ENCODE measurements at places on chromosomes 11 and 22.

DNA sequence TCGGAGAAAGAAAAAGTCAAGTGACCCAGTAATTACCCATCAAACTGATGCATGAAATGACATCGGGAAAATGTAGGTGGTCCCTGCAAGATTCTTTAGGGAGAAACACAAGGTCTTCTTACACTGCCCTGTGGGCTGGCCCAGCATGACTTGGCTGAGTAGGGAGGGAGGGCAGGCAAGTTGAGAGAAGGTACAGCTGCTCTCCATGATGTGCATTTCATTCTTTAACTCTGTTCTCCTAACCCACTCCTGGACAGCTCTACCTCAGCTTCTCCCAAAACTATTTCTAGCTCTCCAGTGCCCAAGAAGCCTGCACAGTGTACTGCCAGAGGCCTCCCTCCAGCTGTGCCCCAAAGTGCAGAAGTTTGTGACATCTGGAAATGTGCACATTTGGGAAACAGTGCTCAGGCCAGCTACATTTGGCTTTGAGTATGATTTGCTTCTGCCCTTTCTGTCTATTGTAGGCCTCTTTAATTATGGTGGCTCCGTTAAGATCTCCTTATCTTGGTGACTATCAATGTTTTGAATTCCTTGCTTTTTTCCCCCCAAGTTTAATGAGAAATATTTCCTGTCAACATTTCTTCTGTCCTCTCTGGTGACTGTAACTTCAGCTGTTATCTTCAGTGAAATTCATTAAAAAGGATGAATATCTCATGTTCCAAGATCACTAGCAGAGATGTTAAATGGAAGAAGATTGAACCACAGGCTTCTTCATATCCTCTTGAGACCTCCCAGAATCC lies 26.7 kb upstream of the PRSS23 start:
- no peak for DNase-seq

DNA sequence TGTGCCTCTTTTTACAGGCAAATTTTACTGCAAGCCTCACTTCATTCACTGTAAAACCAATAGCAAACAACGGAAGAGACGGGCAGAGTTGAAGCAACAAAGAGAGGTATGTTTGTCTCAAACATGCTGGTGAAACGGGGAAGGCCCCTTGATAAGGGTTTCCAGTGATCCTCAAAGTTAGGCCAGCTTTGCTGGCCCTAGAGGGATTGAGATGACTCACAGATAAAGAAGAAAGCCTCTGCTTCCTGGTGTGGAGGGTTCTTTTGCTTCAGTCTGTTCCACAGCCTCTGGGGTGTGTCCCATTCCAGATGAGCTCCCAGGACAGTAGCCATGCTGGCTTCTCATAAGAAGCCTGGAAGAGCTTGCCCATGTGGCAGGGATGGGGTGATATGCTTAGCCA lies 118.9 kb upstream of the PARVA start:
- DNase-seq = no peak

DNA sequence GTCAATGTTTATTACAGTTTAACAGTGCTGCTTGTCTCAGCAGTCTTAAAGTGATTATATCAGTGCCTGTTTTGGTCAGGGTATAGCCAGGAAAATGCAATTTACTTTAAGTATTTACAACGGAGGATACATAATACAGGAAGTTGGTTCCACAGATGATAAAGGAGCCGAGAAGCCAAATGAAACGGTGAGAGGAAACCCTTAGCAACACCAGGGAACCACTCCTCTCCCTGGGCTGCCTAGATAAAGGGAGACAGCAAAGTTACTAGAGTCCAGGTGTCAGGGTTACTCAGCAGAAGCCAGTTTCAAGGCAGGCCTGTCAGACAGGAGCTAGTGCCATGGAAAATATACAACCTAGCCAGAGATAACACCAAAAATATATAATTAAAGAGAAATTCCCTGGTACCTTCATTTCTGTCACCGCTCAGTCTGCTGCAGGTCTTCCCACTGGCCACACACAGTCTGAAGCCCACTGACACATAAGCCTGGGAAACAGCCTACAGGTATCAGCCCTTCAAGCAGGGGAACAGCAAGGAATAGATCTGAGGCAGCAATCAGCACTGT lies 55.5 kb downstream of the FAM76B start:
- DNase-seq = no peak

DNA sequence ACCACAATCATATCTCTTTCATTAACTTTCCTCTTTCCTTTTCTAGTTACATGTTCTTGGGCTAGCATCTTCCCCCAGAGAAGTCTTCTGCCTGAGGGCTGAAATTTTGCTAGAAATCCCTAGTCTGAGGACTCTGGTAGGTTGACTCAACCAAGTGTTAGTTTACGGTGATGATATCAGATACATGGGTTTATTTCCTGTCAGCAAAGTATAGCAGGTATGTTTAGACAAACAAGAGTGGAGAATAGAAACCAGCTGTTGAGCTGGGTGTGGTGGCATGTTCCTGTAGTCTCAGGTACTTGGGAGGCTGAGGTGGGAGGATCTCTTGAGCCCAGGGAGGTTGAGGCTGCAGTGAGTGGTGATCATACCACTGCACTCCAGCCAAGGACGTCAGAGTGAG lies 11.2 kb downstream of the FOLR1 start:
- no peak for DNase-seq

DNA sequence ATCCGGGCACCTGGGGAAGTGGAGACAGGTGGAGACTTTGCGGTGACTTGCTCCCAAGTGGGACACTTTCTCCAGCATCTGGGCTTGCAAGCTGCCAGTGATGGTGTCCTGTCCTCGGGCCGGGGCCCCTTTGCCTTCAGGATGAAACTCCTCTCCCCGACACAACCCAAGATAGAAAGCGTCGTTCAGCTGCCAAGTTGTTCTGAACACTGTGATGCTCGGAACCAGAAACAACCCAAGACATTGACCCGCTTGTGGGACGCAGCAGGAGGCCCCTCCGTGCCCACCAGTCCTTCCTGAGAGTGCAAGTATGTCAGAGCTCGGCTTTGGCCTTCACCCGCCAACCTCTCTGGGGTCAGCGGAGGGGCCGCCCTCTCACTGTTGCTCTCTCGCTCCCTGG lies 31.3 kb downstream of the LINC01488 start:
- no peak for DNase-seq

- DNase-seq = peak; percentile 45
These were observed 1.5 kb downstream of the DGKZ start for GRCh38 chr11:46348566-46349401.

DNA sequence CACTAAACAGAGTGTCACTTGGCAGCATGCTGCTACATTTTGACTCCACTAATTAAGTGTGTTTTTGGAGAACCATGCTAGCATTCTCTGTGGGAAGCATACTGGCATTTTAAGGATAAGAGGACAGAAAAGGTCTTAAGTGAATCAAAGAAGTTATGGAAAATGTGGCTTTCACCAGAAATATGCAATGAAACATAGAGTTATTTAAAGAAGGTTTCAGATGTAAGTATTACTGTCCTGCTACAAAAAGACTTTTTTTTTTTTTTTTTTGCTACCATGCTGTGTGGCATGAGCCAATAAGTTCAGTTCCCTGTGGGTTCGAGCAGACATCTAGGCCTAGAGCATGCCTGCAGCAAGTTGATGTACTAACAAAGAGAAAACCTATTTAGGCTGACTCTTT lies 187.6 kb downstream of the MSANTD4 start:
- DNase-seq = no peak

DNA sequence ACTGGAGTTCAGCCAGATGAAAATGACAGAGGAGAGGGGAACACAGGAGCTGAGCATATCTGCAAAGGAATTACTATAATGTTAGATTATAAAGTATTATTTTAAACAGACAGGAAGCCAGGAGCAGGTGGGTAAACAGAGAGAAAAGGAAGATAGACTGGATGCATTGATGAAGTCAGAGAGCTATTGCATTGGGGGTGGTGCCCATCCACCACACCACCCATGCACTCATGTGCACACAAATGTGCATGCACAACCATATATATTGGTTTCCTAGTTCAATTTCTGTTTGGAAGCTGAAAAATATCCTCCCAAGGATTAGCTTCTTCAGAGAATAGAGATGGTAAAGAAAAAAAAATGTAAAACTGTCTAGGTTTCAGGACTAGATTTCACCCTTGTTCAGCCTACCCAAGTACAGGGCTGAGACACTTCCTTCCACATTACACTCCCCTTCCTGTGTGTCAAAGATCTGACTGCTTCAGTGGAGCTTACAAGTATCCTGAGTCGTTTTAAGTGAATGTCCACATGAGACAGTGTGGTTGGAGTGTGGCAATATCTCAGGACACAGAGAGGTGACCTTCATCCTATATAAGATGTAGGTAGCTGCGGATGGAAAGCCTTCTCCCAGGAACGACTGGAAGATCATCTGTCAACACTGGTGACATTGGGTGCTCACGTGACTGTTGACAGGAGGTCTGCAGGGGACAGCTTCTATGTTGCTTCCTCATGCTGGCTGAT lies 12.2 kb upstream of the SMPD1 start:
- no peak for DNase-seq

DNA sequence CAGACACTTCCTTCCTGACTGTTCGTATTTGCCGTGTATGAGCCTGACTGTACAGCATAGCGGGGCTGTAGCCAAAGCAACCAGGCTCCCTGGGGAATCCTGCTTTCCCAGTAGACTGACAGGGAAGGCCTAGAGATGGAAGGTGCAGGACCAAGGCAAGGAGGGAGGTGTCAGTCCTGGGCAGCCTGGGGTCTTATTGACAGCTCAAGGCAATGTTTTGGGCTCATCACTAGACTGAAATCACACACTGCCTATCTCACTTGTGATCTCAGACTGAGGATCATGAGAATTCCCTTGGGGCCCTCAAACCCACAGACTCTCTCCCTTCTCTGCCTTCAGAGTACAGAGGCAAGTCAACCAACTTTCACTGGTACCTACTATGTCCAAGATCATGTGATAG lies 346.8 kb upstream of the NARS2 start:
- no peak for DNase-seq

DNA sequence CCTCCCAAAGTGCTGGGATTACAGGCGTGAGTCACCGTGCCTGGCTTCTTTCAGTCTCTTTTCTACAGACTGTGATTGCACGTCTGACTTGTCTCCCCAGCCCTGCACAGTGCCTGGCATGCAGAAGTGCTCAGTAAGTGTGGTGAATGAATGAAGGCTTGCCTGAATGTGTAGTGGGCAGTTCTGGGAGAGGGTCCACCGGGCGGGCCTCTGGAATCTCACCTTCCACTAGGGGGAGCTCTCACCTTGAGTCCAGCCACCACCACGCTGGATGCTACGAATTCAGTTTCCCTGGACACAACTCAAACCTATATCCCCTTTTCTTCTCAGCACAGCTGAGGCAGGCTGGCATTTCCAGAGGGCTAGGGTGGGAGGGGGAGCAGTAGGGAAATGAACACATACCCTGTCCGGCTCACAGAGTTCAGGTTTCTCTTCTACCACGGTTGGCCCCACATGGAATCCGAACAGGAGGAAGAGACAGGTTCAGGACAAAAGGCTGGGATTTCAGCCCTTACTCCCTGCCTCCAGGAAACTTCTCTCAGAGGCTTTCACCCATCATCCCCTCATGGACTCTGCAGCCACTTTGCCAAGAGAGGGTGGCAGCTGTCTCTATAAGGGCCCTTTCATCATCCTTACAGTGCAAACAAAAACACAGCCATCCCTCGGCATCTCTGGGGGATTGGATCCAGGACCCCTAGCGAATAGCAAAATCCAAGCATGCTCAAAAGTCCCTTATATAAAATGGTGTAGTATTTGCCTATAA lies 86.8 kb downstream of the NECTIN1 start:
- no peak for DNase-seq

DNA sequence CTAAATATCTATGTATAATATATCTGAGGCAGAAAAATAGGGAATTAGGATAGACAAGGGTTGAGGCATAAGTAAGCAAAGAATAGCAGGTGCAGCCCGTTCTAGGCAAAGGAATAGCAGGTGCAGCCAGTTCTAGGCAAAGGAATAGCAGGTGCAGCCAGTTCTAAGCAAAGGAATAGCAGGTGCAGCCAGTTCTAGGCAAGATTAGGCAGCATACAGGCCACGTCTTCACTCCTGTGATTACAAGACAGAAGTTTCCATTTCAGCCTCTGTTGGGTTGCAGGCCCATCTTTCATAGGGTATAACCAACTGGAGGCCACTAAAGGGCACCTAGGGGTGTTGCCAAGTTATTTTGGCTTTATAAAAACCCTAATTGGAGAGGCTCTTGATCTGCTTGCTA lies 28.8 kb upstream of the CHORDC1 start:
- no peak for DNase-seq

- no peak for DNase-seq
These were observed 4.0 kb upstream of the PRDM11 start for GRCh38 chr11:45142241-45143055.

- DNase-seq = no peak
These were observed 174.7 kb upstream of the CADM1 start for GRCh38 chr11:115678942-115679341.

GRCh38 chr11:9840460-9841004 lies 176.7 kb downstream of the SWAP70 start:
- DNase-seq = no peak

DNA sequence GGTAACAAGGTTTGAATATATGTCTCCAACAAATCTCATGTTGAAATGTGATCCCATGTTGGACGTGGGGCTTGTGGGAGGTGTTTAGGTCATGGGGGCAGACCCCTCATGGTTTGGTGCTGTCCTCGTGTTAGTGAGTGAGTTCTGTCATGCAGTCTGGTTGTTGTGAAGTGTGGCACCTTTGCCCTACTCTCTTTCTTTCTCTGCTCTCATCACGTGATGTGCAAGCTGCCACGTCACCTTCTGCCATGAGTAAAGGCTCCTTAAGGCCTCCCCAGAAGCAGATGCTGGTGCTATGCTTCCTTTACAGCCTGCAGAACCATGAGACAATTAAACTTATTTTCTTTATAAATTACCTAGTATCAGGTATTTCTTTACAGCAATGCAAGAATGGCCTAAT lies 218.3 kb downstream of the NXPE2 start:
- no peak for DNase-seq

- no peak for DNase-seq
These were observed 53.9 kb downstream of the CTNND1 start for GRCh38 chr11:57815476-57815875.

- no peak for DNase-seq
These were observed 79.5 kb upstream of the SLC25A18 start for GRCh38 chr22:17483688-17484372.

- DNase-seq = no peak
These were observed 126.5 kb downstream of the VPREB1 start for GRCh38 chr22:22371031-22371541.

- no peak for DNase-seq
These were observed 129.1 kb downstream of the APOL5 start for GRCh38 chr22:35846804-35847203.

GRCh38 chr11:69218946-69219720 lies 63.4 kb downstream of the SMIM38 start:
- no peak for DNase-seq

GRCh38 chr11:2924821-2925675 lies 4.2 kb downstream of the PHLDA2 start:
- no peak for DNase-seq

DNA sequence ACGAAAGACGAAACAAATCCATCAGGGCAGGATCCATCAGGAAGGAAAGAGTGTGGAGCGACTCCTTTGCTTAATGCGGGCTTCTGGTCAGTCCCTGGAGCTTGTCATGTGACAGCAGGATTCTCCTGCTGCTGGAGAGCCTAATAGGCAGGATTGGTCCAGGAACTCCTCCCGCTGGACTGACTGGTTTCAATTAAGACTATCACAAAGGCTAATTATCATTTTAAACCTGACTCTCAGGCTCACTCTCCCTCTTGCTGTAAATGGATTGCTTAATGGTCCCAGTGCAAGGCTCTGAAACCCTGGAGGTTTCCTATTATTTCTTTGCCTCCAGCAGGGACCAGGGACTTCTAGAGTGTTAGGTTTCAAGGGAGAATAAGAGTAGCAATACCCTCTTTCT lies 493.8 kb downstream of the NTM start:
- no peak for DNase-seq

GRCh38 chr22:23777776-23778576 lies 5.3 kb downstream of the MMP11 start:
- DNase-seq = no peak

- no peak for DNase-seq
These were observed 8.2 kb downstream of the VPS37C start for GRCh38 chr11:61152816-61153592.
